NCI-H1092 treated with DMSO at 0.1 percent for 48 hours (cell line): ENCODE measurements at places on chromosomes 1 and 21.

- no peak for DNase-seq
Observed at GRCh38 chr1:171883849-171884248, 42.6 kb downstream of the DNM3 start.

GRCh38 chr1:46442317-46443161 lies 47.1 kb upstream of the DMBX1 start:
- DNase-seq, result peak; percentile 41

- no peak for DNase-seq
Observed at GRCh38 chr1:224933584-224933983, 4.1 kb downstream of the DNAH14 start.

DNA sequence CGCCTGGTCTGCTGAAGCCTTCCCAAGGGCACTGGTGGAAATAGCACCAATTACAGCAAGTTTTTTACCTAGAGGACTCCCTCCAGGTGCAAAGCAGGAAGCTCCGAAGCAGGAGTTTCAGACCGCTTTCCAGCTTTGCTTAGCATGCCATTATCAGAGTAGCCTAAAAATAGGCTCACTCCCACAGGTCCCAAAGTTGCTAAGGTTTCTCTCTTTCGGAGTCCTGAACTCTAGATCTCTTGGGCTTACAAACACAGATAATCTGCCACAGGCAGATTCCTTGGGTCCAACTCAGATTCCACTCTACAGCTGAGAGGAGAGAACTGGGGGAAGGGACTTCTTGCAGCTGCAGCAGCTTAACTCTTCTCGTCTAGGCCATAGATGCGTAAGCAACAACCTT lies 22.5 kb downstream of the ZMYND12 start:
- DNase-seq, result no peak

- DNase-seq, result no peak
Observed at GRCh38 chr1:46942086-46942485, 810 bp upstream of the CYP4A11 start.

- DNase-seq, result no peak
Observed at GRCh38 chr1:174995121-174995520, 4.6 kb upstream of the CACYBP start.

DNA sequence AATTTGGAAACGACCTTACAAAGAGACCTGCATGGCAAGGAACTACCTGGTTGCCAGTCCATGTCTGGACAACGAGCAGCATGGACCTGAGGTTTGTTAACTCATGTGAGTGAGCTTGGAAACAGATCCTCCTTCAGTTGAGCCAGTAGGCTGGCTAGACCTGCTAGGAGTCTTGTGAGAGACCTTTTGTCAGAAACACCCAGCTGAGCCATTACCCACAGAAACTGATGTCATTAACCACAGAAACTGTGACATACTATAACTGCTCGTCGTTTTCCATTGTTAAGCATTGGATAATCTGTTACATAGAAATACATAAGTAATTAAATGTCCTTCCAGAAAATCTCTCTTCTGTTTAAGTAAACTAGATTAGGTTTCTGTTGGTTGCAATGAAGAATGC lies 211.1 kb upstream of the C21orf91 start:
- DNase-seq, result no peak

DNA sequence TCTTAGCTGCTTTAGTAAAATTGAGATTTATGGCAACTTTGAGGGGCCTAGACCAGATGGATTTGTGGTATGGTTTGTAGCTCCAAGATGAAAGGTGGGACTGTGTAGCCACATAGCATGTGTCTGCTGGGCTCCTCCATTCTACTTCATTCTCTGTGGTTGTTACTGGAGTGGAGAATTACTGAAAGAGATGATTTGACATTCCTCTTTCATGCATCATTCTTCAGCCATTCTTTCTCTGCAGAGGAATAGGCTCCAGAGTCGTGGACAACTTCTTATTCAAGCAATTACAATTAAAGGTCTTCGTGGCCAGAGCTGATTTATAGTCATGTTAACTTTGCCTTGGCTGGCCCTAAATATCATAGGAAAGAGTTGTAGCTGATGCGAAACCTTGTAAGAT lies 328.9 kb downstream of the PAPPA2 start:
- no peak for DNase-seq

- DNase-seq, result no peak
Observed at GRCh38 chr1:246283771-246284410, 223.2 kb downstream of the SMYD3 start.

- no peak for DNase-seq
Observed at GRCh38 chr1:180997843-180998504, 24.7 kb downstream of the STX6 start.

DNA sequence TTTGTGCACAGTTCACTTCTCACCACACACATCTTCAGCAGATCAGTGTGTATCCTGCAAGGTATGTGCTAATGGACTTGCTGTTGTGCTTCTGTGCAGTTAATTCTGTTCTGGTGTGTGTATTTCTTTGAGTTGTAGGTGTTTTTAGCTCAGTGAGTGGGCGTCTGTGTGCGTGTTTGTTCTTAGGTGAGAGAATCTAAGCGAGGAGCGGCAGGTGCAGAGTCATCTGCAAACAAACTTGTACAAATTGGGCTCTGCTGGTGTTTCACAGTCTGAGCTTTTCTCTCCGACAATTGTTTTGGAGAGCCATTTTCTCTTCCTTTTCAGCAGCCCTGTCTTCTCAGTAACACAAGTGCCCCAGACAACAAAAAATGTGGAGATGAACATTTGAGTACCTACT lies 43.6 kb downstream of the ACP6 start:
- peak; percentile 55 for DNase-seq

GRCh38 chr1:89978755-89979154 lies 16.2 kb upstream of the ZNF326 start:
- no peak for DNase-seq

GRCh38 chr1:72432645-72433267 lies 150.4 kb upstream of the NEGR1 start:
- DNase-seq, result no peak

DNA sequence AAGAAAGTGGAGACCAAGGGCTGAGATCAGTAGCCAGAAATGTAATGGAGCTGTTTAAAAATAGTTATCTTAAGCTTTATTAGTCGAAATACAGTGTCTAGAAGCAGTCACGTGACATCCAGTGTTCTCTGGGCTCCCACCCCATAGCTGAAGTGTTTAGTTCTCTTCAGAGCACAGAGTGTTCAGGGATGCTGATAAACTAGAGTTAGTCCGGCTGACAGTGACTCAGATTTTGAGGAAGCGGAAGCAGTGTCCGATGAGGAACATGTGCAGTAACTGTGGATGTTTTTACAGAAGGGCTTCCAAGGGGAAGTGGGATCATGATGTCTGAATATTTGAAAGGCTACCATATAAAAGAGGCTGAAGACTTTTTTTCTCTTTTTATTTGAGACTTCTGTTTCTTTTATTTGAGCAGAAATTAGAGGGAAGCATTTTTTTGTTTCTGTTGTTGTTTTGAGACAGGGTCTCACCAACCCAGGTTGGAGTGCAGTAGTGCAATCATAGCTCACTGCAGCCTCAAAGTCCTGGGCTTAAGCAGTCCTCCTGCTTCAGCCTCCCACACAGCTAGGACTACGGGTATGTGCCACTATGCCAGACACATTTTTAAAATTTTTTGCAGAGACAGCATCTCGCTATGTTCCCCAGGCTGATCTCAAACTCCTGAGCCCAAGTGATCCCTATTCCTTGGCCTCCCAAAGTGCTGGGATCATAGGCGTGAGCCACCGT lies 124.2 kb downstream of the GALNT2 start:
- DNase-seq, result no peak

- no peak for DNase-seq
Observed at GRCh38 chr1:64898107-64898861, 68.1 kb downstream of the JAK1 start.

- no peak for DNase-seq
Observed at GRCh38 chr1:53254011-53254640, 15.8 kb upstream of the MAGOH start.

DNA sequence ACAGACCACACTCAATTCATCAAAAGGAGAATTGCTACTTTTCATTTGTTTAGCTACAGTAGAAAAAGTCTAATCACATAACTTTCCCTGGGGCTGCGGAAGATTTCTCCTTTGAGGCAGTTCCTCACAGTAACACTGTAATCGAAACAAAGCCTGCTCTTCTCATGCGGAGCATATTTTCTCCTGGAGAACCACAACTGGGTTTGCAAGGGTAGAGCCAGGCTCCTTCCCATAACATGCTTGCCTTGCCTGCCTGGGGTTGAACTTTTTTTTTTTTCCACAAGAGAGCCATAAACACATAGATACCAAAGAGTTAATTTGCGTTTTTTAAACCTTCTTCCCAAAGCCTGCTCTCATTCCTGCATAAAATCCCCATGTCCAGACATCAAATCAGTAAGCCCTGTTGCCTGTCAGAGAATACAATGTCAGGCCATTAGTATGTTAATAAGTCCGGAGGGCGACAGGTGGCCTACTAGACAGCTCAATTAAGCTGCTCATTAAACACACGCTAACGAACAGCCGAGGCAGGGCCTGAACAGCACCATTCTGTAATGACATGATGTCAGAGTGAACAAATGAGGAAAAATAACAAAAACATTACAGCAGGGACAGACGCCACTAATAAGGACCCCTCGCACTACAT lies 107.1 kb upstream of the OLIG2 start:
- no peak for DNase-seq

GRCh38 chr1:217889401-217889800 lies 258.3 kb downstream of the SPATA17 start:
- no peak for DNase-seq

GRCh38 chr1:117371441-117372151 lies 4.3 kb downstream of the MAN1A2 start:
- DNase-seq, result no peak

DNA sequence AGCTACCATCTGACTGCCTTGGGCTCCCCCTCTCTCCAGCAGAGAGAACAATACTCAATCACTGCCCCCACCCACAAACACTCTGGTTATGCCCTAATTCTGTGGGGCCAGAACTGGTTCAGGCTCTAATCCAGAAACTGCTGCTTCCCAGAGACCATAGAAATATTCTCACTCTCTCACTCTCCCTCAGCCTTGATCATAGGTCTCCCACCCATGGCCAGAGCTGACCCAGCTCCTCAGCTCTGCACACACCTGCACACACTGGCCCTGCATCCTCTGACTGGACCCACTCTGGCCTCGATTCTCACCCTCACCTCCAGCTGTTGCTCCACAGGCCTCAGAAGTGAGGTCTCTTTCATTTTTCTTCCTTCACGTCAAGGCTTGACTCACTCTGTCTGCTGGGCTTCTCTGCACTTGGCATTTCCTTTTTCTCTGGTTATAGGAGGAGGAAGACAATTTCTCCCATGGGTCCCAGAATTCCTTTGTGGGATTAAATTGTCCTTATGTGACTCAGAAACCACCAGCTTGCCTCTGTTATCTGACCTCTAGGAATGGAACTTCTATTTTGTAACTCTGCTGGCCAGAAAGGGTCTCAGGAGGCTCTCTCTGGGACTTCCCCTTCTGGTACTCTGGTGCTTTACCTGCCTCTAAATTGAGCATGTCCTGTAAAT lies 15.6 kb upstream of the ZMYM6 start:
- DNase-seq, result no peak

- DNase-seq, result peak; percentile 29
Observed at GRCh38 chr1:245380790-245381535, 226.2 kb downstream of the KIF26B start.

DNA sequence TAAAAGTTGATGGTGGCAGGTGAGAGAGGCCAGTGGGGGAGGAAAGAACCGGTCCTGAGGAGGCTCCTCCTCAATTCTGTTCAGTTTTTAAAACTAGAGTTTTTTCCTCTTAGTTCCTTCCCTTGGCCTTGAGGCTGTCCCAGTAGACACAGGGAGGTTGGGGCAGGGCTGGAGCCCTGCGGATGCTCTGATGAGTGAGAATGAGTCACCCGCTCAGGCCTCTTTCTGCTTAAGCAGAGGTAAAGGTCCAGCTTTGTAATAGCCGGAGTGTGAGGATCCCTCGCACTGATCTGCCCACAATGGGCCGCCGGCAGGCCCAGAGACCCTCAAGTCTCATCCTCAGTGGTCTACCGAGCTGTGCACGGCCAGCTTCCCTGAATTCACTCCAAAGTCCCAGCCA lies 49.6 kb upstream of the IRF2BP2 start:
- DNase-seq, result no peak

- DNase-seq, result no peak
Observed at GRCh38 chr21:44834951-44835646, 17.2 kb upstream of the SUMO3 start.

GRCh38 chr1:17706445-17706844 lies 48.7 kb upstream of the ACTL8 start:
- peak; percentile 28 for DNase-seq

DNA sequence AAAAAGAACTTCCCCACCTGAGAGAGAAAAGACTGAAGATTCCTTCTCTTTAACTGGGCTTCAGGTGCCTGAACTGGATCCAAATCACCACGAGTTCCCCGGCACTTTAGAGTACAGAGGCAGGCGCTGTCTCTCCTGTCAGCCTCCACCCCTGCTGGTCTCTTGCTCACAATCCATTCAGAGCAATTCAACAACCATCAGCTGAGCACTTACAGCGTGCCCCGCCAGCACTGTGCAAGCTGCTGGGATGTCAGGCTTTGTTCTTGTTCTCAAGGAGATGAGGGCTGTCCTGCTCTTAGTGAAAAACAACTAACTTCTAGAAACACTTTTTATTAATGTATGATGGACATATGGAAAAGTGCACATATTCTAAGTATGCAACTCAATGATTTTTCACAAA lies 68.7 kb upstream of the VAMP3 start:
- DNase-seq, result peak; percentile 48

DNA sequence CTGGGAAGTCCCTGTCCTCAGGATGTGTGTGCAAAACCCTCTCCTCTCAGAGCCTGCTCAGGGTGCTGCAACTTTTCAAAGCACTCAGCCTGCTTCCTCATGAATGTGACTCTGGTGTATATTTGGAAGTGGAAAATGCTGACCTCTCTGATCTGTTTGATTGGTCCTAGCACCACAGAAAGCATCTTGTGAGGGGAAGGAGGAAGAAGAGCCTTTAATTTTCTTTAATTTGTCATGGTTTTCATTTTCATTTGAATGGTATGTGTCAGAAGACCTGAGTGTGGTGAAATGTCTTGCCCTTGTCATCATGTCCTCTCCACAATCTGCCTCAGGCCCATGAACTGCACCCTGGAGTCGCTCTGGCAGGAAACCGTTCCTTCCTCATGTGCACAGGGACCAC lies 383.5 kb downstream of the NTNG1 start:
- no peak for DNase-seq

- no peak for DNase-seq
Observed at GRCh38 chr1:196461521-196461920, 146.7 kb downstream of the KCNT2 start.

- no peak for DNase-seq
Observed at GRCh38 chr1:91806769-91807700, 78.9 kb downstream of the TGFBR3 start.

- DNase-seq, result no peak
Observed at GRCh38 chr1:4152266-4152665, 252.2 kb upstream of the C1orf174 start.

GRCh38 chr1:41355356-41355755 lies 5.9 kb upstream of the FOXO6 start:
- DNase-seq, result no peak

DNA sequence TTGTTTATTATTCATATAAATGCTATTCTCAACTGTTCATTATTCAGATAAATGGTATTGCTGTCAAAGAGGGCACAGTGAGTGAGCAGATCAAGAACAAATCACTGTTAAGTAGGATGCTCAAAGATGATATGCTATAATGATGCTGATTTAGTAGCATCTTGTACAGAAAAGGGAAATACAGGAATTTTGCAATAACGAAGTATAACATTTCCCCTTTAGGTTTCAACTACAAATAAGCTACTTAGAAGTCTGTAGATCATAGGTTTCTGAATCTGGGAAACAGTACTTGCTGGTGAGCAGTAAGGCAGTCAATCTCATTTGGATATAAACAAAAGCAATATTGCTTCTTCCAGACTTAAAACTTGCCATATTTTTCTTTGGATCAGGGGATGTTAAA lies 27.3 kb upstream of the RCOR3 start:
- no peak for DNase-seq
